ENCODE measurements at places on chromosomes 16 and 17.

- DNase-seq = no peak
These were observed 18.7 kb downstream of the CEP295NL start for GRCh38 chr17:78884148-78884825.

DNA sequence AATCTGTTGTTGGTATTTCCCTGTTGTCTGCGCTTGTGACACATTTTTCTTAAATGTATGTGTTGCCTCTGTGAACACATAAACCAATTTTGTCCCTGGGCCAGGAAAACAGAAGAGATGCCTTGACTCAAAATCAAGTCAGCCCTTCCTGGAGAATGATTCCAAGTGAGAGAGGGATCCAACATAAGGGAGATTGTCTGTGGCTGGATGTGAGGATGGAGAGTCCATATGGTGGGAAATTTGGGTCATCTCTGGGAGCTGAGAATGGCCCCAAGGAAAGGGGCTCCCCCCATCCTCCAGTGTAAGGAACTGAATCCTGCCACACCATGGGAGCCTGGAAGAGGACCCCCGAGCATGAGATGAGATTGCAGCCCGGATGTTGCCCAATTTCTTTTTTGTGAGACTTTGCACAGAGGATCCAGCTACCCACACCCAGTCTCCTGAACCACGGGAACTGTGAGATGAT lies 13.5 kb downstream of the CRYM start:
- DNase-seq = no peak

- no peak for DNase-seq
These were observed 48.3 kb downstream of the HIC1 start for GRCh38 chr17:2102931-2103809.

DNA sequence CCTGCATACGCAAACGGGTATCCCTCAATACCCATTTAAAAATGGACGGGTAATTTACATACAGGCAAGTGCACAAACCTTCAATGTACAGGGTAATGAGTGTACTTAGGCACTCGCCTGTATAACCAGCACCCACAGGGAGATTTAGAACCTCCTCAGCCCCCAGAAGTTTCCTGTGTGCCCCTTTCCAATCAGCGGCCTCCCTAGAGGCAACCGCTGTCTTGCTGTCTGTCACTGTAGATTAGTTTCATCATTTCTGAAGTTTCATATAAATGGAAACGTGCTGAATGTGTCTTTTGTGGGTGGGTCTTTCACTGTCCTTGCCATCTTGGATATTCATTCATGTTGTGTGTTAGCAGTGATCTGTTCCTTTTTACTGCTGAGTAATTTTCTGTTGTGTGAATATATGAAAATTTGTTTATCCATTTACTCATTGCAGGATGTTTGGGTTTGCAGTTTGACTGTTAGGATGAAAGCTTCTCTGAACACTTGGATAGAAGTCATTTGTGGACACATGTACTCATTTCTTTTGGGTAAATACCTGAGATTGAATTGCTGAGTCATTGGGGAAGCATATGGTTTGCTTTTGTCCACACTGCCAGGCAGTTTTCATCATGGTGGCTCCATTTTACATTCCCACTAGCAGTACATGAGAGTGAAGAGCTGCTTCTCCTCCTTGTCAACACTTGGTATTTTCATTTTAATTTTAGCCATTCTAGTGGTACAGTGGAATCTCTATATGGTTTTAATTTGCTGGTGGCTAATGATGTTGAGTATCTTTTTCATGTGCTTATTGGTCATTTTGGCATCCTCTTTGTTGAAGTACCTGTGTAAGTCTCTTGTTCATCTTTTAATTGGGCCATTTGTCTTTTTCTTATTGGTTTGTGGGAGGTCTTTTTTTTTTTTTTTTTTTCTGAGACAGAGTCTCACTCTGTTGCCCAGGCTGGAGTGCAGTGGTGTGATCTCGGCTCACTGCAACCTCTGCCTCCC lies 2.1 kb upstream of the ADCY7 start:
- DNase-seq = no peak

- no peak for DNase-seq
These were observed 165.8 kb upstream of the AXIN2 start for GRCh38 chr17:65727246-65727645.

- DNase-seq = no peak
These were observed 16.2 kb upstream of the PHF12 start for GRCh38 chr17:28967221-28968135.

- DNase-seq = no peak
These were observed 647 bp downstream of the FBXL20 start for GRCh38 chr17:39400547-39401411.

DNA sequence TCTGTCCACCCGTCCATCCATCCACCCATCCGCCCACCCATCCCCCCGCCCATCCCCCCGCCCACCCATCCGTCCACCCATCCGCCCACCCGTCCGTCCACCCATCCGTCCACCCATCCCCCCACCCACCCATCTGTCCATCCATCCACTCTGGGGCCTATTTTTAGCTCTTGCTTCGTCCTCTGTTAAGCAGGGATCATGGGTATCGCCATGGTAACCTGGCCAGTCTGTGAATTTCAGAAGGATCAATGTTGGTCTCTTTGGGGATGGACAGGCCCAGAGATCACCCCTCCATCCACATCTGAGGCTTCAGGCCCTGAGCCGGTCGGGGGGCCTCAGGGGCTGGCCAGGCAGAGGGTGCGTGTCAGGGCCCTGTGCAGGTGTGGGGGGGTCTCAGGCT lies 15.2 kb upstream of the DPEP1 start:
- DNase-seq = no peak

DNA sequence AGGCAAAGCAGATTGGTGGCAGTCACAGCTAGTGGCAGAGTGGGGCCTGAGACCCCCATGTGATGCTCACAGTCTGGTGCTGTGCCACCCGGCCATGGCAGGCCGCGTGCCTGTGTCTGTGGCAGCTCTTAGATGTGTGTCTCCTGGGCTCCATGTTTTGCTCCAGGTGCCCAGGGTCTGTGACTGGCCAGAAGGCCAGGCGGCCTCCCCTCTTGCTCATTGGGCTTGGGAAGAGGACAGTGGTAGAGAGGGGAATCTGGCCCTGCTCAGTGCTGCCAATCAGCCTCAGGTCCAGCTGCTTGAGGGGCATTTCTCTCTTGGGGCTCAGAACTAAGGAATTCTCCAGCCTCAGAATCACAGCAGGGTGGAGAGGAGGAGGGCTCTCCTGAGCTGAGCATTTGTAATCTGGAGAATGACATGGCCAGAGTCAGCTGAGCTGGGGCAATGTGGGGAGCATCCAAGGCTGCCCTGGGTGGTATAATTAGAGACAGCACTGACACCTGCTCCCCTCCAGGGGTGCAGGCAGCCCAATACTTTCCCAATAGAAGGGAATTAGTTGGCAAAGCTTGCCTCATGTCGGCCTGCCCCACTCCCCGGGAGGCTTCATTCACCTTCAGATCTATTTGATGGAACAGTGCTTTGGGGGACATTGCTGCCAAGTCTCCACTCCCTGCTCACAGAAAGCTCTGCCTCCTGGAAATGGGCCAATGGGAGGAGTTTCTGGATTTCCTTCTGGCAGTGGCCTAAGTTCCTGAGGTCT lies 2.7 kb upstream of the LASP1NB start:
- DNase-seq = no peak

DNA sequence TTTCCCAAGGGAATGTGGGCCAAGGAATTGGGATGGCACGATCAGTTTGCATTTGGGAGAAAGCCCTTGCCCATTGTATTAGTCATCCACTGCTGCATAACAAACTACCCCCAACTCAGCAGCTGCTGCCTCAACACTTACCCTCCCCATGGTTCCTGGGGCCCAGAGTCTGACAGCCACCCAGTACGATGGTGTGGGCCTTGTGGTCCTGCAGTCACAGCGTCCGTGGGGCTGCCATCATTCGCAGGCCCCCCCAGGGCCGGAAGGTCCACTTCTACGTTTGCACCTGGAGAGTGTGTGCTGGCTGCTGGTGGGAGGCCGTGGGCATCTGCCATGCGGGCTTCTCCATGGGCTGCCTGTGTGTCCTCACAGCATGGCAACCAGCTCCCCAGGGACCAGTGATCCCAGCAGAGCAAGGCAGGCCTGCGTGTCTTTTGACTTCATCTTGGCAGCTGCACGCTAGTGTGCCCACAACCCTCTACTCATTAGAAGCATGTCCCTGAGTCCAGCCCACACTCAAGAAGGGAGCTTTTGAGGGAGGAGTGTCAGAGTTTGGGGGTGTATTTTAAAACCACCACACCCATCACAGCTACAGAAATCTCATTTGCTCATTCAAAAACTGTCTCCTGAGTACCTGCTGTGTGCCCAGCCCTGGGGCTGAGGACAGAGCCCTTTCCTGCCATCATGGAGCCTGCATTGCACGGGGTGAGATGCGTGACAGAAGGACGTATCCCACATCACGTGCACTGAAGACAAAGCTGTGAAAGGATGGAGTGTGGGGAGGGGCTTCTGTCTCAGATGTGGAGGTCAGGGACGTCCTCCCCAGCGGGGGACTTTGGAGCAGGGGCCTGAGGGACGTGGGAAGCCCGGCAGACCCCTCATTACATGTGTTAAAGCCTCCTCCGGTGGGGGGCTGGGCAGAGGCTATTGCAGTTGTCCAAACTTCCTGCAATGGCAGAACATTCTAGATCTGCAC lies 185.0 kb upstream of the ZNF469 start:
- DNase-seq = no peak

- no peak for DNase-seq
These were observed 13.8 kb downstream of the RIPOR1 start for GRCh38 chr16:67542464-67542863.

DNA sequence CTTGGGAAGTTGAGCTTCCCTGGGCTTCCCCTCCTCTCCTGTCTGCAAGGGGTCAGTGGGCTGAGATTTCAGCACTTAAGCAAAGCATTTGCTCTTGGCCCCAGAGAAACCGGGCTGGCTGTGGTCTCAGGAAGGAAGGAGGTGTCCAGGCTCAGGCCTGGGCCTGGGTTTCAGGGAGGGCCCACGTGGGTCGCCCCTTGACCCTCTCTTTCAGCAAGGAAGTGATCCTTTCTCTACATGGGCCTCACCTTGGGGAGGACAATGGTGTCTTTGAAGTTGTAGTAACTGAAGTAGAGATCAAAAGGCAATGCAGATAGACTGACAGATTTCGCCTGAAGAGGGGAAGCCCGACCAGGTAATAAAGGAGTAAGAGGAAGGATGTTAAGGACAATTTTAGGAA lies 2.7 kb downstream of the NOD2 start:
- no peak for DNase-seq

DNA sequence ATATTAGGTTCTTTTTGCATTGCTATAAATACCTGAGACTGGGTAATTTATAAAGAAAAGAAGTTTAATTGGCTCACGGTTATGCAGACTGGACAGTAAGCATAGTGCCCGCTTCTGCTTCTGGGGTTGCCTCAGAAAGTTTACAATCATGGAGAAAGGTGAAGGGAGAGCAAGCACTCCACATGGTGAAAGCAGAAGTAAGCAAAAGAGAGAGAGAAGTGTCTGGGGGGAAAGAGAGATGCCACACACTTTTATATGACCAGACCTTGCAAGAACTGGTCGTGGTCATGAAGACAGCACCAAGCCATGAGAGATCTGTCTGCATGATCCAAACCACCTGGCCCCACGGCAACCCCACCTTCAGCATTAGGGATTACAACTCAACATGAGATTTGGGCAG lies 45.4 kb downstream of the KCNJ16 start:
- DNase-seq = no peak

GRCh38 chr16:12664164-12664733 lies 139.4 kb downstream of the CPPED1 start:
- no peak for DNase-seq

- no peak for DNase-seq
These were observed 97.8 kb downstream of the NXN start for GRCh38 chr17:881778-882177.

DNA sequence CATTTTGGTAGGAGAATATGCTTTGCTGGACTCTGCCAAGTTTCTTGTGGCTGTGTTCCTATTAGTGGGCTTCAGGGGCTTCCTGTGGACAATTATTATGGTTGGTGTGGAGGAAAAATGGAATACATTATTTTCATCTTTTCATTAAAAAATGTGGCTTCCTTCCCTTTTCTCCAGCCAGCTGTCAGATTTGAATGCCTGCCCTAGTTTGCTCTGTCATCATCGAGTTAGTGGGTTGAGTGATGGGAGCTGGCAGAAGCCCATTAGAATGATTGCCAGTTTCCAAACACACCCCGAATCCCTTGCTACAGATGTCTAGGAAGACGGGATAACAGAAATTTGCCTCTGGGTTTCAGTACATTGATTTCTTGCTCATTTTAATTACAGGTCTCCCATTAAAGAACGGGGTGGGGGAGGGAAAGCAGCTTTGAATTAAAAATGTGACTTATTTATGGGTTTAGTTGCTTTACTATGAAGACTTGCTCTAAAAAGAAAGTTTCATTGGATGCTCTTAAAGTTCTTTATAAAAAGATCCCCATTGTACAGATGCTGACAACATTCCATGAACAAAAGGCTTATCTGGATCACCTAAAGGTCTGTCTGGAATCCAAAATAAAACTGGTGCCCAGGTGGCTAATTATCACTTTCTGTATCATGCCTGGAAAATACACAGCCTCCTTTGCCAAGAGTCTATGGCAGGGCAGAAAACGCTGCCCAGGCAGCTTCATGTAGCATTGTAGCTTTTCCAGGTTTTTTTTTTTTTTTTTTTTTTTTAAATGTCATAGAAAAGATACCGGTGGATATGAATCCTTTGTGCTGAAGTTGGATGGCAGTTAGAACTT lies 103.6 kb downstream of the PRKCA start:
- no peak for DNase-seq

DNA sequence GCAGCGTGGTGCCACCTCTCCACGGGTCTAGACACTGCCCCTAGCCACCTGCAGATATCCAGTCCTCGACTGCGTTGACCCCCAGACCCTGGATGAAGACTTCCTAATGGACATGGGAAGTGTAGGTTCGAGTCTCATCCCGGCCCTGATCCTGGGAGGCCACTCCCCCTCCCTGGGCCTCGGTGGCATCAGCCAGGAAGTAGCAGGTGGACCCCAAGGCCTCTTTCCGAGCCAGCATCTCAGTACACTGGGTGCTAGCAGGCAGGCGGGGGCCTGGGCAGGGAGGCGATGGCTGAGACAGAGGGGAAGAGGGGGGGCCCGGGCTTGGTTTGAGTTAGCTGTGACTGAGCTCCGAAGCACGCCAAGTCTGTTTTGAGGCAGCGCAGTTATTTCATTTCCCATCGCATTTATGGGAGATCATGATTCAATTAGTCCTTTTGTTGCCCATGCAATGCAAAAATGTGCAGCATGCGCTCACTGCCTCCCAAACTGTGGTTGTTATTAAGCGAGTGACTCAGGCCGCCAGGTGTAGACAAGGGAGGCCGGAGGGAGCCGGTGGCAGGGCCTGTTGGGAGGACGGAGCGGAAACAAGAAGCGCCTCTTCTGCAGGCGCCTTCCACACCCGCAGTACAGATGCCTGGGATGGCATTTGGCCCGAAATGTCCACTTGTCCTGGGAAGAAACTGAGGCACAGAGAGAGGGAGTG lies 25.3 kb upstream of the ZNF469 start:
- DNase-seq = no peak

- DNase-seq = no peak
These were observed 2.1 kb upstream of the NRN1L start for GRCh38 chr16:67882374-67883145.
